ENCODE measurements at places on chromosomes 5 and 9. TPM values are rescaled to one million over a fixed set of nuclear protein-coding genes. Genes with fewer than 3 reads are reported as not detected.
A peak's percentile ranks its signal among the peaks of the same experiment; 100 is the strongest.

DNA sequence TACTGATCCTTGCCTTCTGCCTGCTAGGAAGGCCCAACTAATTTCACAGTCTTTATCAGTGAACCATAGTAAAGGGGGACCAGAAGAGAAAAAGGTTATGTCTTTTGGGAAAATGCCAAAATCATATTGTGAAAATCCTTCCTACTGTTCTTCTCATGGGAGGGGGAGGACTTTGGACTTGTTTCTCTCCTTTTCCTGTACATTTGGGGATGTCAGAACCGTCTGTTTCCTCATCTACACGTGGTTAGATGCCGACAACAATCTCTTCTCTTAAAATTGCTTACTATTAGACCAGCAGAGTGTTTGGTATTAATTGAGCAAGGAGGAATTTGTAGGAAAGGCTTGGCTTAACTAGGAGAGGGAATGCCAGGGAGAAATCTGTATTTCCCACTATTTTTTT, 77.2 kb downstream of the TMC1 start:
- H3K4me3 ChIP-seq, result no peak overlapping the region
- H3K27ac ChIP-seq, result no peak overlapping the region
- no peak for DNase-seq
- H3K4me1 ChIP-seq, result no peaks in the 10 kb centered on the region

DNA sequence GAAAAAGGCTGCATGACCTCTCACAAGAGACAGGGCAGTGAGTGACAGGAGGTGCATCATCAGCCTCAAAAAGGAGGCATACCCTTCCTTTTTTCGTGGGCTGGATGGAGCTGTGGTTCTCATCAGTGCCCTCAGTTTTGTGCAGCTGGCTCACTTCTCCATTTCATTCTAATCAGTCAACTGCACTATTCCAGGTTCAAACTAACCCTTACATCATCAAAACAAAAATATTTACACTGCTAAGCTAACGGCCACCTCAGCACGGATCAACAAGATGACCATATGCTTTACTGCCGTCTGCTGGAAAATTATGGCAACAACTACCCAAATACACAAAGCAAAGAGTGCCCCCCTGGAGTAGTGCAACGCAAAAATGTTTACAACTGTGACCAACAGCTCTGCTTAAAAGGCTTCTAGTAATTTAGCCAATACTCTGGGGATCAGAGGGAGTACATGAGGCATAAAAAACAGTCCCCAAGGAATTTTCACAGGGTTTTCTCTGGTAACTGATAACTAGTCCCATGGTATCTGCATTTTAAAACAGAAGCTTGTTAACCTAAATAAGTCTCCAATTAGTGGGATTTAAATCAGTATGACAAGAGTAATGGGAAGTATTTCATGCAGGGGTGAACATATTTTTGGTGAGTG, 10.8 kb downstream of the KCNV2 start:
- H3K4me3 ChIP-seq, result no peak overlapping the region
- H3K36me3 ChIP-seq, result no peaks in the 10 kb centered on the region
- no peak for DNase-seq
- H3K27me3 ChIP-seq, result no peaks in the 10 kb centered on the region

GRCh38 chr5:115507681-115508080, 36.9 kb downstream of the FEM1C start:
- H3K4me1 ChIP-seq, result no peaks in the 10 kb centered on the region
- no peak for DNase-seq
- H3K27ac ChIP-seq, result no peak overlapping the region
- H3K27me3 ChIP-seq, result no peaks in the 10 kb centered on the region
- no peaks in the 10 kb centered on the region for H3K36me3 ChIP-seq

GRCh38 chr5:882253-883183, 10.1 kb downstream of the BRD9 start:
- H3K36me3 ChIP-seq, result peaks cover 59% of the 10 kb centered on the region
- no peaks in the 10 kb centered on the region for H3K4me1 ChIP-seq
- H3K27me3 ChIP-seq, result no peaks in the 10 kb centered on the region
- no peak for DNase-seq
- H3K27ac ChIP-seq, result no peak overlapping the region
- no peak overlapping the region for H3K4me3 ChIP-seq

GRCh38 chr9:105269593-105269992, 25.1 kb downstream of the SLC44A1 start:
- H3K27me3 ChIP-seq, result no peaks in the 10 kb centered on the region
- H3K4me1 ChIP-seq, result peaks cover 3% of the 10 kb centered on the region
- no peak overlapping the region for H3K4me3 ChIP-seq

DNA sequence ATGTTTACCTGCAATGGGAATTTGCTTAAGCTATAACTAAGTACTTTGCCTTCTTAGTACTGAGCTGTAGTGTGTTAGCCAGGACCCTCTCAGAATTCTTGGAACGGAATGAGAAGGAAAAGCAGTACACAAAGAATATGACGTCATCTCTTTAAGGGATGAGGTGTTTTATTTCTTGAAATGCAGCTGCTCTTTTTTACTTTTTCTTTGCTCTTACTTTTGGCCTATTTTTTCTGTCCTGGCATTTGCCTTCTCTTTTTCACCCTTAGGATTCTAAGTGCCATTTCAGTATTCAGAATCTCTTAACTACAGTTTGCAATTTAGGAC, 10.1 kb downstream of the KIF2A start:
- DNase-seq, result no peak
- H3K4me1 ChIP-seq, result no peaks in the 10 kb centered on the region
- H3K4me3 ChIP-seq, result no peak overlapping the region
- H3K27ac ChIP-seq, result no peak overlapping the region
- no peaks in the 10 kb centered on the region for H3K27me3 ChIP-seq

- no peaks in the 10 kb centered on the region for H3K4me1 ChIP-seq
- no peaks in the 10 kb centered on the region for H3K36me3 ChIP-seq
- no peak for DNase-seq
- H3K4me3 ChIP-seq, result peak overlapping the region; percentile 47
Measured at GRCh38 chr9:84271531-84271900, 69.0 kb downstream of the SLC28A3 start.

DNA sequence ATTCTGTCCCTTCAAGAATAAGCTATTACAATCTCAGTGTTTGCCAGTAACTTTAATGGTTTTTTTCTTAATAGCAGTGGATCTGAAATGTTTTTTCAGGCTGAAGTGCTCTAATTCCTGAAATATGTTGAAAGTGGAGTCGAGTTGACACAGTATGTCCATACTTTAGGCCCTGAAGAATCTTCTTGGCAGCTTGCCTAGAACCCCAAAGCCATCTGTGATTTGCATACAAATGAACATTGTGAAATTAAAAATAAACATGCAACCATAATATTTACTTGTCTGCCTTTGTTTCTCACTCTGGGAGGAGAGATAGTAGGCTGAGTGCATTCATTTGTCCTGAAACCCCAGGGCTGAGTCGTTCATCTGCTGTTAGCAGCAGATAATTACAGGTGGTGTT, 152.7 kb downstream of the ADCY2 start:
- no peak overlapping the region for H3K27ac ChIP-seq
- no peaks in the 10 kb centered on the region for H3K27me3 ChIP-seq
- no peak for DNase-seq

GRCh38 chr5:170466988-170467707, 36.7 kb upstream of the KCNIP1 start:
- no peak overlapping the region for H3K4me3 ChIP-seq
- H3K27me3 ChIP-seq, result no peaks in the 10 kb centered on the region
- no peaks in the 10 kb centered on the region for H3K4me1 ChIP-seq
- H3K27ac ChIP-seq, result no peak overlapping the region
- no peaks in the 10 kb centered on the region for H3K36me3 ChIP-seq
- DNase-seq, result no peak

The IRX2 gene
- total RNA-seq, result 5.0 TPM

The ARHGEF28 gene
- total RNA-seq, result 34.3 TPM

The SNCAIP gene
- total RNA-seq, result 3.3 TPM
